Activated naive CD8-positive, alpha-beta T cell treated with anti-CD3 and anti-CD28 coated beads, Interleukin-2, amount 50 U/mL, for 16 hours (primary cell): ENCODE measurements at places on chromosomes 11 and 22.

DNA sequence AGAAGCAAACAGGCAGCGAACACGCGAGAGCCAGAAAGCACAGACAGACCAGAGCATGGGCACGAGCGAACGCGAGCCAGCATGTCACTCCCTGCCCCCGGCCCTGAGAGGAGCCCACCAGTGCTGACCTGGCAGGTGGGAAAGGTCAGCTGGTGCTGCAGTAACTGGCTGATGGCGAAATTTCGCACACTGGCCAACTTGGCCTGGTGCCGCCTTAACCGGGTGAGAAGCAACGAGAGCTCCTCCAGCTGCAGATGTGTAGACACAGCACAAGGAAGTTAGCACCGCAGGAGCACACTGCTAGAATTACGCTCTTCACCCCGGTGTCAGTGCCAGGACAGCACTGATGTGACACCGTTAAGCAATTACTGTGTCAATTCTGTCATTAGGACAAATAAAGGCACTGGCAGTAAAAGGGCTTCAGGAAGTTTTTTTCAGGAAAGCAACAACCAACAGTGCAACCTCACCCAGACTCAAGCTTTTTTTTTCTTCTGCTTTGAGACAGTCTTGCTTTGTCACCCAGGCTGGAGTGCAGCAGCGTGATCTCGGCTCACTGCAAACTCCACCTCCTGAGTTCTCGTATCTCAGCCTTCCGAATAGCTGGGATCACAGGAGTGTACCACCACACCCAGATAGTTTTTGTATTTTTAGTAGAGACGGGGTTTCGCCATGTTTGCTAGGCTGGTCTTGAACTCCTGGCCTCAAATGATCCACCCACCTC is 76.8 kb downstream of the C11orf58 start:
- DNase-seq = no peak

- no peak for DNase-seq
Observed at GRCh38 chr11:84319863-84320262, 1033.7 kb upstream of the CCDC90B start.

DNA sequence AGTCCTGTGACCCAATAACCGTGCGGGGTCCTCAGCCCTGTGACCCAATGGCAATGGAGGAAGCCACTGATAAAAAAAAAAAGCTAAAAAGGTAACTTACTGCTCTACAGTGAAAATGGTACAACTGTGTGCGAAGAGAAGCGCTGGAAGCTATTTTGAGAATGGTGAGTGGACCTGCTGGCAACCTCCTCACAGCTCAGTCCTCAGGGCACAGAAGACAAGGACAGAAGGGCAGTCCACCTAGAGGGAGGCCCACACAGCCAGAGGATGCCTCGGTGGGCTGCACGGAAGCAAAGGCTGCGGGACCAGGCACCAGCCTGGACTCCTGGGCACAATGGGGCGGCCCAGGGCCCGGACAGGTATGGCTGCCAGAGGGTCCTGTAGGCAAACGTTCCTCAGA is 35.6 kb downstream of the BRD1 start:
- no peak for DNase-seq

DNA sequence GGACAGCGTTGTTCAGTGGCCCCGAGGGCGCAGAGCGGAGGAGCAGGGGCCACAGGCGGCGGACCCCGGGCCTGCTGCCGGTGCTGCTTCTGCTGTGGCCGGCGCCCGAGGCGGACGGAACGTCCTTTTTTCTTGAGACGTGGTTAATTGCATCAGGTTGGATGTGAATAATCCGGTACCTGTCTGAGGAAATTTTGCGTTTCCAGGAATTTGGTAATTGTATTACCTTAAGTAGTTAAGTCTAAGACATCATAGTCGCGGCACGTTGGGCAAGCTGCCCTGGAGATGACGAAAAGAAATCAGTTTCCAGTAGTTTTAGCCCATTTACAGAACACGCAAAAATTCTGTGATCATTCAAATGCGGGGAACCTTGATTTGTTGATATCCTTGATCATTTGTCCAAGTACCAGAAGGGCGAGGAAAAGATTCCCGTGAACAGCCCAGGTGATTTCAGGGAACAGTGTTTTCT is 789 bp downstream of the SPECC1L start:
- DNase-seq = no peak

DNA sequence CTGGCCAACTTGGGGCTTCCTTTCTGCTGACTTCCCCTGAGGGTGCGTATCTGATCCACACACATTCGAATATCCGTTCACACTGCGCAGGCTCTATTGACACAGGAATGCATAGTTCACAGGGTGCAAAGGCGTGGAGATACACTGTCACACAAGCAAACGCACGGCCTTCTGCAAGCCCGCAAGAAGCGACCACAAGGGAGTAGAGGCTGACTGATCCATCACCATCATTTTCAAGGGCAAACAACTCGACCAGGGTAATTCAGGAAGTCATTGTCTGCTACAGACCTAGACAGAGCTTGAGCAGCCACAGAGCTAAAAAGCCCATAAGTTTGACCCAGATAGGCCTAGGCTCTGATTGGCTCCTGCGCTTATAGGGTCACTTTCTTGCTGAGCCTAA is 392.3 kb downstream of the MN1 start:
- DNase-seq = no peak

GRCh38 chr22:39690881-39691605 is 120.5 kb downstream of the CACNA1I start:
- no peak for DNase-seq

DNA sequence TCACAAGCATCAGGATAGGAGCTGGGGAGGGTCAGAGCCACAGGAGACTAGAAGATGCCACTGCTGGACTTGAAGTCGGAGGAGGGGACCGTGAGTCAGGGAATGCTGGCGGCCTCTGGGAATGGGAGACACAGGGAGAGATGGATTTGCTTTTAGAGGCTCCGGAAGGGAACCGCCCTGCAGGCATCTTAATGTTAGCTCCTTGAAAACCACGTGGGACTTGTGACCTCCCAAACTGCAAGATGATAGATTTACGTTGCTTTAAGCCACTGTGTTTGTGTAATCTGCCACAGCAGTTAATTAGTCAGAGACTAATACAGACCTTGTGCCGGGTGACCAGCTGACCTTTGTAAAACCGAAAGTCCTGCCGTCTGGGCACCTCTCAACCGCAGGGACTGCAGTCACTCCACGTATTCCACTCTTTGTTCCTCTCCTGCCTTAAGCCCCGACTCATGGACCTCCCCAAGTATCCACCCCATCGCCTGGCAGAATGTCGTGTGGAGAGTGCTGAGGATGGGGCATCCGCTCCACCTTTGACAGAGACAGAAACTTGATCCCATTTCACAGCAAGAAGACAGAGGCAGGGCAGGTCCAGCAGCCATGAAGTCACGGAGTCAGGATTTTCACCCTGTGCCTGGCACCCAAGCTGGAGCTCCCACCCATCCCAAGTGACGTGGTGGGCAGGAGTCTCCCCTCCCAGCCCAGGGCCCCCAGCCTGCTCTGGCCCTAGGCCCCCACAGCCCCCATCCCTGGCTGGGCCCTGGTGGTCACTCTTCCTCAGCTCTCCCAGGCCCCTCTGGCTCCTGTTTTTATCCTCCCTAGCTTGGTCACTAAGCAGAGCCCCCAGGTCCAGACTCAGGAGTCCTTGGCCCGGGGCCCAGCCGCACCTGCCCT is 19.4 kb upstream of the CTSD start:
- DNase-seq = no peak
